ENCODE measurements at places on chromosomes 3 and 15.
A peak's percentile ranks its signal among the peaks of the same experiment; 100 is the strongest.

DNA sequence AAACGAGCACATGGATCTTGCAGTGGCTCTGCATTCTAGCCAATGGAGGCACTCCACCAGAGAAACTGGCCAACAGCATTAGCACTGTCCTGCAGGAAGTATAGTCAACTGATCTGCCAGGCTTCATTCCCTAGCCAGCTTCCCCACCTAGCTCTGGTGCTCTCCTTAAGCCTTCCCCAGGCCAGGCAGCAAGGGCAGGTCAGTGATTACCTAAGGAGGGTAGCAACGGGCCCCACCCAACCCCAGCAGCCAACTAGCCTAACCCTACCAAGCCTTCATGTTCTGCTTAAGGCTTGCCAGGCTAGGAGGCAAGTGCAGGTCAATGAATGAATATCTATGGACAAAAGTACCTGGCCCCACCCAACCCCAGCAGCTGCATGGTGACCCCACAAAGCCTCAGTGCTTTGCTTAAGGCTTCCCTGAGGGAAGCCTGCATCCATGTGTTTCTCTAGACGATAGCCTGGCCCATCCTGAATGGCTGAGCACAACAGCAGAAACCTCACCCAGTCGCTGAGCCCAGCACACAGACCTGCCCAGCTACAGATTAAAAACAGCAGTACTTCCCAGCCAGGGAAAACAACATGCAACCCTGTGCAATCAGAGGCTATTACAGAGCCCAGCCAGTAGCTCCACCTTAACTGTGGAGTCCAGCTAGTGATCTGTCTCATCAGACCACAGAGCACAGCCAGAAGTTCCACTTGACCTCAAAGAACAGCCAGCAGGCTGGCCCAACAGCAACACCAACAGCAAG, 28.5 kb downstream of the THBS1 start:
- DNase-seq: no peak

DNA sequence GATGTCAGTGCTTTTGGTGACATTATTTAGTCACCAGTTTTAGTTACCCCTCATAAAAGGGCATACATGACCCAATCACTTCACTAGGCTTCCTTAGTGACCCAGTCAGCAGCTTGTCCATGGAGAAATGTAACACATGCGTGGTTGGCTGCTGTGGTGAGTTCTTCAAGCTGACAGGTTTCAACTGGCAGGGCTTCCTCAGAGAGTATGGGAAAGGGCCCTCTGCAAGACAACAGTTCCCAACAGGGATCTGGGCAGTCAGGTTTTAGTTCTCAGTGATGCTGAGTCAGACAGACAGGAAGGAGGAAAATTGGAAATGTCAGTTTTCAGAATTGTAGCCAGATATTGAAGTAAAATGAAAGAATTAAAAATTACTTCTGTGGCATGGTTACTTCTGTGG, 282.5 kb downstream of the TBL1XR1 start:
- DNase-seq: no peak

GRCh38 chr3:160641665-160642309, 35.2 kb upstream of the ARL14 start:
- DNase-seq: peak; percentile 6

GRCh38 chr3:52645549-52645948, 40.2 kb downstream of the PBRM1 start:
- no peak for DNase-seq

GRCh38 chr15:34821831-34822230, 26.5 kb upstream of the ACTC1 start:
- DNase-seq: no peak

Measured in suppressor macrophage (primary cell).